ENCODE measurements at places on chromosomes 7 and 10.

GRCh38 chr10:80447436-80448190, 6.5 kb upstream of the TSPAN14 start:
- no peak for DNase-seq

DNA sequence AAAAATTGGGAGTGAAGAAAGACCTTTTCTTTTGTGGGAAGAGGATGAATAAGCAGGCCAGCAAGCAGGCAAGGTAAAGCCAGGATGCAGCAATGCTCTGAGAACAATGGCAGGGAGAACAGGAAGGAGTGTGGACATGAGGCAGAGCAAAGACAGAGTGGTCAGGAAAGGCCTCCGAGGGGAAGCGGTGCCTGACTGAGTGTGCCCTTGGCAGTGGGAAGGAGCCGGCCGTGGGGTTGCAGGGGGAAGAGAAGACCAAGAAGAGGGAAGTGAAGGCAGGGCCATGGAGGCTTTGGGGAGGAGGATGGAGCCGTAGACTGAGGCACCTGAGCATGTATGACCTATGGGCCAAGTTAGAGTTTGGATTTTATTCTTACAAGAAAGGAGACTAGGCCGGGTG, 21.9 kb upstream of the ZNF212 start:
- DNase-seq: no peak

DNA sequence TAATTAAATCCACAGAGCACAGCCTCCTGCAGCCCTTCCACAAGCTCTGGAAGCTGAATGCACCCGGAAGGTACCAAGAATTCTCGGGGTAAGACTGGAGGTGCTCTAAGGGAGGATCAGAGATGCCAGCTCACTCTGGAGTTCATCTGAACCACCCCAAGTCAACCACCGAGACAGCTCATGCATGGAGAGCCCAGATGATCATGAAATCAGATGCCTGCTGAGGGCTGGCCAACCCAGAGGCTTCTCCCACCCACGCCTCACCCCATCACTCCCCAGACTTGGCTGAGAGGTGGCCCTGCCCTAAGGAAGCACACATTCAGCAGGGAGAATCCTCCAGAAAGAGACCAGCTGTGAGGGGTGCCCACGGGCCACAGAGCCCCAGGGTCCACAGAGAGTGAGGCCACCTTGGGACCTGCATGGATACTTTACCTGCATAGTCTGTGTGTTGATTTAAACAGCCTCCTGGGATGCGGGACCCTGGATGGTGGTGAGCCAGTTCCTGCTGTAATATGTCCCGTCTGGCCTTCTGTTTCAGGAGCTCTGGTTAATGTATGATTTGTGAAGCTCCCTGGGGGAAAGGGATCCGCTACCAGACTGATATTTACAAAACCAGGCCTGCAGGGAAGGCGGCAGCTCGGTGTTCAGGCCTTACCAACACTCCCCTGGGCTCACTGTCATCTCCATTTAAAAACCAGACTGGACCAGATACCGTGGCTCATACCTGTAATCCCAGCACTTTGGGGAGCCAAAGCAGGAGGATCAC, 64.9 kb downstream of the INSIG1 start:
- DNase-seq: no peak

DNA sequence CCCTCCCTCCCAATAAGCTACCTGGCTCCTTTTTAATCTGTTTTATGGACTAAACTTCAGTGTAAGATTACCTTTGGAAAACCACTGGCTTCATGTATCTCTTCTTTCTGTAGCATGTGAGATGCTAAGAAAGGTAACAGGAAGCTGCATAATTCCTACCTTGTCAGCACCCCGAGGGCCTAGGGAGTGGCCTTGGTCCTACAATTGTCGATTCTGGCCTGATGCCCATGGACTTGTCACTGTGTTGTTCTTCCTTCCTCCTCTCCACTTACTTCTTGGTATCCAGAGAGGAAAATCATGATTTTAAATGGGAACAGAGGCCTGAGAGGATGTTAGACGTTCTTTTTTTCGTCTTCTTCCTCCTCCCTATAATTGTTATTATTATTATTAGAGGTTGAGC, 42.9 kb upstream of the PDZD8 start:
- no peak for DNase-seq

GRCh38 chr7:50281680-50282445, 22.7 kb upstream of the IKZF1 start:
- no peak for DNase-seq

DNA sequence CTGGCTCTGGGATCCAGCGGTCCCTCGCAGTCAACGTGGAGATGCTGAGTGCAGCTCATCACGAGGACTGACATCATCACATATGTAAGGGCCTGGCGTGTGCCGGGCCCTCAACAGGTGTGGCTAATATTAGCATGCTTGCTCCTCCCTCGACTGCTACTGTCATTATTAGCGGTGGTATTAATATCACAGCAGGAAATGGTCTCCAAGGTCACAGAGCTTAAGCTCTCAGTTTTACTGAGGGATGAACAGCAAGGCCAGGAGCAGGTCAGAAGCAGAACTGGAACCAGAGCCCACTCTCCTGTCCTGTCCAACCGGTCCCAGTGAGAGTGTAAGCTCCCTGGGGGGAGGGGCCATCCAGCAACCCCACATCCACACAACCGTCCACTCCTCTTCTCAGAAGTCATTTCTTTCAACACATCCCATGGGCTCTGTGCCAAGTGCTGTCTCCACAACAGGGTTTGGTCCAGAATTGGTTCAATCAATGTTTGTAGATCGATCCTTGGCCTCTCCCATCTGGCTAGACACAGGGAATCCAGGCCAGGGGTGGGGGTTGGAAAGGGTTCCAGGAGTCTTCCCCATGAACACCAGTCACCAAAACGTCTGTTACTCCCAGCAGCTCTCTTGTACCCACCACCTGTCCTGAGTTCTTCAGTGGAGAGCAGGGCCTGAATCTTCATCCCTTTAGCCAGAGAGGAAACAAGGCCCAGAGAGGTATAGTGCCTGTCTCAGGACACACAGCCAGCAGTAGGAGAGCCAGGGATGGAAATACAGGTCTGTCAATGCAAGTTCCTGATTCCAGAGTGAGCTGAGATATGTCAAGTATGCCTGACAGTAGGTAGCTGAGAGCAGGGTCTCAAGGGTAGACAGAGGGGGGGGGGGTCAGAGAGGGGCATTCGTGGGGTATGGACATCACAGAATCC, 45.3 kb upstream of the ZMIZ1 start:
- no peak for DNase-seq

DNA sequence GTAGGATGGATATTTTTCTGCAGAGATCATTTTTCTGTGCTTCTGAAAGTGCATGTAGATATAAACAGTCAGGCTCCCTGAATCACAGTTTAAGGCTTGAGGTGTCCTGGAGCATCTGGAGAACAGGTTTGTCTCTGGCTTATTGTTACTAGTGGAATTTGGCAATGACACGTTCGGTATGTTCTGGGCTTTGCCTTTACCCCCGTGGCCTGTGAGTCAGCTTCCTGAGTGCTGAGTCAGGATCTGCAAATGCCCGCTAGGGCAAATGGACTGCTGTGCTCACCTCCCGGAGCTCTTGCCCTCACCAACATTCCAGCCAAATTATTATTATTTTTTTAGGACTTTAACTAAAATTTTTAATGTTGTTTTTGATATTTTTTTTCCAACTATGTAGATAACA, 192.5 kb upstream of the PRSS1 start:
- DNase-seq: no peak

DNA sequence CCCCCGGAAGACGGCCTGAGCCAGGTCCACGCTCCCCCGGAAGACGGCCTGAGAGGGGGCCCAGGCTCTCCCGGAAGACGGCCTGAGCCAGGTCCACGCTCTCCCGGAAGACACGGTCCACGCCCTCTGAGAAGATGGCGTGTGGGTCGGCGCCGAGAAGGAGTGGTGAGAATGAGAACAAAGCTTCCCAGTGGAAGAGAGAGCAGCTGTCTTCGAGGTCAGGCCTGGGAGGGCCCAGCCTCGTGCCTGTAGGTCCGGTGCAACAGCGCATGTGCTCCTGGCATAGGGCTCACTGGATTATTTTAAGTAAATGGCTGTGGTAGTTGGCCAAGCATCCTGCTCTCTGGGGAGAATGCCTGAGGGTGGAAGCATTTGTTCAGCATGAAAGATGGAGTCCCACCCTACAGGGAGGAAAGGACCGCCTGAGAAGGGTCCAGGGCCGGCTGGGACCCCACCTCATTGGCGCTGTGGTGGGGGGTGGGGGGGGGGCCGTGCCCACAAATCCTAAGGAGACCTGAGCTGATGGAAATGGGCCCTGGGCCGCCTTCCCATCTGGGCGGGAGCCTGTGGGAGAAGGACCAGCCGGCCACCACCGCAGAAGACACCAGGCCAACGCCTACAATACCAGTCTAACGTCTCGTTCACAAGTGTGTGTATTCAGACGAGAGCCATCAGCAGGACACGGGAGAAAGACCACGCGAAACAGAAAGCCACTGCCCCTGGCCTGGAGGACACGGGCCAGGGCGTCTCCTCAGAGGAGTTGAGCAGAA, 210.0 kb downstream of the WDR37 start:
- no peak for DNase-seq

DNA sequence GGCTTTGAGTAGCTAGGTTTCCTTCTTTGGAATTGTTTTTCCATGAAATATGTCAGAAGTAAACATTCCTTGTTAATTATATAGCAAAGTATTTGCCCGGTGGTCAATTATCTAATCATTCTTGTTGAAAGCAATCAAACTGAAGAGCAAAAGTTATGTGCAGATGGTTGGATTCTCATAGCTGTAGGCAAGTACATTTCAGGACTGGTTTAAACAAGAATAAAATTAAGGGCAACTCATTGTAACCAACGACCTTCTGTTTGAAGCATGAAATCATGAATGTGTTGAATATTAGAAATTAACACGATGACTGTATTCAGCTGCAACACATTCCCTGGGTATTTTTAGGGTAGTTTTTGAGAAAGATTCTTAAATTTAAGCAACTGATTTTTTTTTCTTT, 61.8 kb upstream of the NMT2 start:
- no peak for DNase-seq

DNA sequence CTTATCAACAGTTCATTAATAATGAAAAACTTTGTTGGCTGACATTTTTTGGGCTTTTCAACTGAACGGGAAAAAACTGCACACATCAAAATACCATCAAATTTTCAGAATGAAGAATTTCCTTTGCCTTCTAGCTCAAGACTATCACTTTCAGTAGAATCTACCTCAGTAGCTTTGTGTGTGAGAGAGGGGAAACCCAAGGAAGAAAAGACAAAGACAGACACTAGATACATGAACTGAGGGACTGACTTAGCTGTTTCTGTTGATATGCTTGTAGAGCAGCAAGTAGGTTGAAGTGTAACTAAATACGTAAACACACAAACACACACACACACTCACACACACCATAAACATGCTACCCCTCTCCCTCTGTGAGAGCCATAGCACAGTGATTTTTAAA, 257.1 kb downstream of the CDK14 start:
- no peak for DNase-seq

DNA sequence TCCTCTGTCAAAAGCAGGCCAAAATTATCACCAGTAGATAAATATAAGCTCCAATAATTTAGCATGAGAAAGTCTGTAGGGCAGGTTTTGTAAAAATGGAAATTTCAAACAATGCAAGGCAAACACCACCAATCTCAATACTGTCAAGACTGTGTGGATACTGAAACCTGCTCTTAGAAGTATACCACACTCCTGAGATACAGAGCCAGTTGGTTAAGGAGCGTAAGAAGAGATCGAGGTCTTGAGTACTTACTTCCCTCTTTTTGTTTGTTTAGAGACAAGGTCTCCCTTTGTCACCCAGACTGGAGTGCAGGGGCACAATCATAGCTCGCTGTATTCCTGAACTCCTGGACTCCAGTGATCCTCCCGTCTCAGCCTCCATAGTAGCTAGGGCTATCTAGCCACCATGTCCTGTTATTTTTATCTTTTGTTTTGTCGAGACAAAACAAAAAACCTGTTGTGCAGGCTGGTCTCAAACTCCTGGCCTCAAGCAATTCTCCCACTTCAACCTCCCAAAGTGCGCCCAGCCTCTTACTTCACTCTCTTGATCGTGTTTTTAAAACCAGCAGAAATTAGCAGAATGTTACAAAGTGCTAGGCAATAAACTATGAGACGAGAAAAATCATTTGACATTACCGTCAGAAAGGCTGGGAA, 205.7 kb downstream of the PARD3 start:
- DNase-seq: no peak

GRCh38 chr7:78080811-78081210, 282.2 kb downstream of the PHTF2 start:
- DNase-seq: no peak

- DNase-seq: no peak
Measured at GRCh38 chr7:101553018-101553770, 75.9 kb downstream of the MYL10 start.

DNA sequence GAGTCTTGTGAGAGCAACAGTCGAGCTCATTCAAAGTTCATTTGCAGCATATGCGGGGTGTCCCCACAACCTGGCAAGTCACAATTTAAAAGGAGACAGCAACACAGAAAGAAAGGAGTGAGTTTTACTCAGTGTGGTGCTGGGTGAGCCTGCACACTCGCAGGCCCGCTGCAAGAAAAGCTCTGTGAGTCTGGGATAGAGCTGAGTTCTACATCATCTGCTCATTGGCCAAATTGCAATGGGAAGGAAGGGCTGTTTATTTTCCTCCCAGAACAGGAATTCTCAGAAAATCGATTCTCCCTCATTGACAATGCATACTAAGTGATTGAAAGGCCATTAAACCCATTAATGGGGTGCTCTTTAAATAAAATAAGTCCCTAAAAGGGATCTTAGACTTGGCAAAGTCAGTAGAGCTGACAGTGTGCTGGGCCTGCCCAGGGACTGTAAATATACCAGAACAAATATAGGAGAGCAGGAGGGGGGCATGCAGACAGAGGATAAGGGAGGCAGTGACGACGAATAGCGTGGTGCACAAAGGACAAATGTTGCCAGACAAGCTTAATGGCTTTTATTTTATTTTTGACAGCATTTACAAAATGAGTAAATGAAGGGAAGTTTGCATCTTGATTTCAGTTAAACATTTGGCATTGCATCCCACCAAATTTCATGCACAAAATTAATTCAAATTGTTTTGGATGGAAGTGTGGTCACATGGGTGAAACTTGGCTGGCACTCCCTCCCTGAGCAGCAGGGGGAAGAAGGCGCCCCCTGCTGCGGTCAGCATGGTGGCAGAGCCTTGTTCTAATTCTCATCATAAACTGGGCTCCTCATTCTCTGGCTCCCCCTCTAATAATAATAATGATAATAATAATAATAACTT, 215.7 kb downstream of the SNX10 start:
- DNase-seq: no peak

DNA sequence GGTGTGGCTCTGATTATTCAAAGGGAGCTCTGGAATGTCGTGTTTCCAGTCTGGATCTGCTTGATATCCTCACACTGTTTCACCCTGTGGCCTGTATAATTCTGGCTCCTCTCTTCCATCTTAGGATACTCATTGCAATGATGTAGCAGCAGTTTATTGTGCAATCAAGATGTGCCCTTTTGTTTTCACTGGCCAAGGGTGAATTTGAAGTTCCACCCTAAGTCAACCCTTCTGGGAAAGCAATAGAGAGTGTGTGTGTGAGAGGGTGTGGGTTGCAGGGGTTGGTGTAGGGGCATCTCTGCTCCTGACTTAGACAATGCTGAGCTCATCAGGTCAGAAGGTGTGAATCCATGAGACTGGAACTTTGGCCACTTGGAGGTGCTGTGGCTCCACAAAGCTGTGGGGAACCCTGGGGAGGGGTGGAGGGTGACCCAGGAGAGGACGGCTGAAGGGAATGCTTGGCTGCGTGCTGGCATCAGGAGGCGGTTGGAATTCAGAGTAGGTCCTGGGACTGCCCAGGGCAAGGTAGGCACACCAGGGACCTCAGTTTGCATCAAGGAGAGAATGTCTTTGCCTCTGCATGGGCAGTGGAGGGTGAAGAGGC, 118.0 kb upstream of the PRSS58 start:
- no peak for DNase-seq

Measured in stimulated activated CD8-positive, alpha-beta memory T cell treated with anti-CD3 and anti-CD28 coated beads, Interleukin-7, amount 100 ng/mL, for 1 hour (primary cell).